Thoracic aorta endothelial cell (primary cell): ENCODE measurements at places on chromosomes 11 and 22. TPM values are rescaled to one million over a fixed set of nuclear protein-coding genes. Genes with fewer than 3 reads are reported as not detected.

The SLC17A6 gene
- not detected in 2 replicates for total RNA-seq

The LUZP2 gene
- total RNA-seq: not detected in 2 replicates

The C22orf23 gene
- 0.22 and 0.27 TPM in 2 replicates for total RNA-seq

The CHRNA10 gene
- total RNA-seq: 0.72 and 1.1 TPM in 2 replicates

The ELFN2 gene
- under 0.01 TPM in 2 replicates for total RNA-seq

The RRM1 gene
- 183 and 200 TPM in 2 replicates for total RNA-seq

The OR2D2 gene
- total RNA-seq: 0.66 and 0.86 TPM in 2 replicates

The SPDYC gene
- total RNA-seq: not detected in 2 replicates

The KRTAP5-10 gene
- total RNA-seq: not detected in 2 replicates

The MISFA gene
- total RNA-seq: 0.13 and 0.65 TPM in 2 replicates

The IZUMO1R gene
- total RNA-seq: not detected in 2 replicates

The OR8A1 gene
- not detected in 2 replicates for total RNA-seq

The PRSS23 gene
- total RNA-seq: 282 and 350 TPM in 2 replicates

The TNKS1BP1 gene
- total RNA-seq: 46.7 and 50.9 TPM in 2 replicates

The PGR gene
- total RNA-seq: under 0.01 and 0.14 TPM in 2 replicates

The MAPK8IP1 gene
- 3.5 and 6.1 TPM in 2 replicates for total RNA-seq

The NOX4 gene
- 24.9 and 34.9 TPM in 2 replicates for total RNA-seq

The SSH3 gene
- total RNA-seq: 8.2 and 9.0 TPM in 2 replicates

The TSGA10IP gene
- total RNA-seq: not detected in 2 replicates

The NXPE1 gene
- not detected in 2 replicates for total RNA-seq

The MYO7A gene
- total RNA-seq: 0.14 and 0.27 TPM in 2 replicates

The ART5 gene
- total RNA-seq: 0.07 TPM in 1 of 2 replicates, not detected in the other
